ENCODE measurements at places on chromosomes 7 and 10.

DNA sequence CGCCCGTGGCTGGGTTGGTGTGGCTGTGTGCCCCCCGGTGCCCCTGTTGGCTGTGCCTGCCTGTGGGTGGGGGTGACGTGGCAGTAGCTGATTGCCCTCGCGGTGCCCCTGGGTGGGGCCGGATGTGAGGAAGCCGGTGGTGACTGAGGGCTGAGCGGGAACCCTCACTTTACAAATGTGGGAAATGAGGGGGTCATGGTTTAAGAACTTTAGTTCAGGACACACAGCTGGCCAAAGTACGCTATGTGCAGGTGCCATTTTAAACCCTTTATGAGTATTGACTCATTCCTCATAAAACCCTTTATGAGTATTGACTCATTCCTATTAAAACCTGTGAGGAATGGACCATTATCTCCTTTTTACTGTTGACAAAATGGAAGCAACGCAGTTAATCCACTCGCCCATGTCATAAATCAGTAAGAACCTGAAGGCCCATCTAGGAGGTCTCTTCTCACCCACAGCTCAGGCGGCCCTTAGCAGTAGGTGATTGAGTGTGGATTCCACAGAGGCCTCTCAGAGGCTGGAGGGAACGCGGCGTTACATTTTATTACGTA is 290.1 kb upstream of the COBL start:
- DNase-seq, result no peak

- DNase-seq, result no peak
Measured at GRCh38 chr7:39923091-39923490, 27.0 kb upstream of the CDK13 start.

- DNase-seq, result no peak
Measured at GRCh38 chr7:4878336-4879335, 4.9 kb downstream of the RADIL start.

GRCh38 chr7:137462847-137463246 is 119.3 kb upstream of the PTN start:
- DNase-seq, result no peak

- DNase-seq, result no peak
Measured at GRCh38 chr7:105452085-105452484, 63.4 kb upstream of the SRPK2 start.

DNA sequence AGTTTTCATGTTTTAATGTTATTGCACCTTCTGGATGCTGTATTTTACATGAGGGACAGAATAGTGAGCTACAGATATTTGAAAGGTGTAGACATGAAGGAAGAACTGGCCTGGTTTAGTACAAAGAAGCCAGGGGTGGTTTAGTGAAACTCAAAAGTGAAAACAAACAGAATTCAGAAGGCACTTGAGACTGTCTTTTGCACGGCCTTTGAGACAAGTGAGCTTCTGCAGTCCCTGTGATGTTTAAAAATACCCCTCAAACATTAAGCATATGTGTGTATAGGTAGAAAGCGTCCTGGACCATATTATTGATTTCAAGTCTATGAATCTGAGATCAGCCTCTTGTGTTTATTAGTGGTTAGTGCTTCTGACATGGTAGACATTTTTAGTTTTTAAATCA is 118.9 kb downstream of the CDK14 start:
- no peak for DNase-seq

DNA sequence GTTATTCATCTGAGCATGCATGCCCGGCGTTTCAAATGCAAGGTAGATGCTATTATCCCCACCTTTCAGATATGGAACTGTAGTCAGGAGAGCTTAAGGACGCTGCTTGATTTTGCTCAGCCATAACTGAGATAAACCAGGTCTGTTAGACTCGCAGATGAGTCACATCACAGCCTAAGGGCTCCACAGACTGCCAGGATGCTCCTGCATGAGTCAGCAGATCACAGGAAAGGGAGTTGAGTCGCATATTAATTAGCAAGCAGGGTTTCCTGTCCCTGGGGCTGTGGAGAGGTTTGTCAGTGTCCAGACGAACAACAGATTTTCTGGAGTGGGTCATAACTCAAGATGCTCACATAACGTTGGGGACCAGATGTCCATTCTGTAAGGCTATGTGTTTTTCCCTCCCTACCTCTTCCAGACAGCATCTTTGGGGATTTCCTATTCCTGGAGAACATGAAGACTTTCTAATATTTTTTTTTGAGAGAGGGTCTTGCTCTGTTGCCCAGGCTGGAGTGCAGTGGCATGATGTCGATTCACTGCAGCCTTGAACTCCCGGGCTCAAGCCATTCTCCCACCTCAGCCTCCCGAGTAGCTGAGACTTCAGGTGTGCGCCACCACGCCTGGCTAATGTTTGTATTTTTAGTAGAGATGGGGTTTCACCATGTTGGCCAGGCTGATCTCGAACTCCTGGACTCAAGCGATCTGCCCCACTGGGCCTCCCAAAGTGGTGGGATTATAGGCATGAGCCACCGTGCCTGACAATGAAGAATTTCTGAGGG is 36.7 kb downstream of the PFKFB3 start:
- no peak for DNase-seq

DNA sequence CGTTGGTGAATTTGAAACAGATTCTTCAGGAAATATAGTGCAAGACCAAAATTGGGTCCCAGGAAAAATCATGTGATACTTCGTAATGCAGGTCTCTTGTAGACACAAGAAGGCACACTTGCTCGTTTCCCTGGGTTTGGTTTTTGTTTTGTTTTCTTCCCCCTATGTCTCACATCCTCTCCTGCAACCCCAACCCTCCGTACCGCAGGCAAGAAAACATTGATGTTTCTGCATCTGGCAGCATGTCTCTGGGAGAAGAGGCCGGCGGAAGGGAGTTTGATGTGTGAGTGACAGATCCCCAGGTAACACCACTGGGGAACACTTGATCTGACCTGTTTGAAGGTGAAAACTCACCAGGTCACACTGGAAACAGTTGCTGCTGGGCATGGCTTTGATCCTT is 718.5 kb downstream of the AUTS2 start:
- no peak for DNase-seq

GRCh38 chr7:50196719-50197118 is 103.7 kb upstream of the ZPBP start:
- DNase-seq, result no peak

- no peak for DNase-seq
Measured at GRCh38 chr10:120606051-120606764, 149.2 kb downstream of the PLPP4 start.

GRCh38 chr7:111290419-111290818 is 199.5 kb downstream of the LRRN3 start:
- no peak for DNase-seq

DNA sequence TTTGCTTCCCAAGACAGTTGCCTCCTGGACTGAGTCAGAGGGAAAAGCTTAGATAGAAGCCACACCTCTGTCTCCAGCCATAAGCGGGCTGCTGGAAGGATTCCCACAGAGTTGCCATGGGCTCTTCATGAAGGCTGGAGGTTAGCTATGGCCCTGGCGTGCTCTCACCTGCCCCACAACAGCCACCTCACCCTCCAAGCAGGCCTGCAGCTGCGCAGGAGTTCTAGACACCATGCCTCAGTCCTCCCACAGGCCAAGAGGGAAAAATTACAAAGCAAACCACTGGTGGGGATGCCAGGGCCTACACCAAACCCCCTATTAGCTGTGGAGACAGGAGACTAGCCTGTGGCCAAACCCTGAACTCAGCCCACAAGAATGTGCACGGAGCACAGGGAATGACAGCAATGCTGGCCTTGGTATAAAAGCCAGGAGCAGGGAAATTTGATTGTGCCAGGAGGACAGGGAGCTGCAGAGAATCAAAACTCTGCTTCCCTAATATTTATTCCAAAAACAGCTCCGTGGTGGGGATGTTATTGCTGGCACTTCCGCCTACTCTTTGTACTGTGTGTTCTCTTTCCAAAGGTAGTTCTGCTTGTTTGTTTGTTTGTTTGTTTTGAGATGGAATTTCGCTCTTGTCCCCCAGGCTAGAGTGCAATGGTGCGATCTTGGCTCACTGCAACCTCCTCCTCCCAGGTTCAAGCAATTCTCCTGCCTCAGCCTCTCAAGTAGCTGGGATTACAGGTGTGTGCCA is 60.3 kb upstream of the STK17A start:
- DNase-seq, result no peak

- DNase-seq, result no peak
Measured at GRCh38 chr7:5838761-5839500, 41.7 kb upstream of the OCM start.

GRCh38 chr7:50588937-50589336 is 23.7 kb upstream of the DDC start:
- DNase-seq, result no peak

- no peak for DNase-seq
Measured at GRCh38 chr7:95509199-95509598, 23.5 kb downstream of the ASB4 start.

DNA sequence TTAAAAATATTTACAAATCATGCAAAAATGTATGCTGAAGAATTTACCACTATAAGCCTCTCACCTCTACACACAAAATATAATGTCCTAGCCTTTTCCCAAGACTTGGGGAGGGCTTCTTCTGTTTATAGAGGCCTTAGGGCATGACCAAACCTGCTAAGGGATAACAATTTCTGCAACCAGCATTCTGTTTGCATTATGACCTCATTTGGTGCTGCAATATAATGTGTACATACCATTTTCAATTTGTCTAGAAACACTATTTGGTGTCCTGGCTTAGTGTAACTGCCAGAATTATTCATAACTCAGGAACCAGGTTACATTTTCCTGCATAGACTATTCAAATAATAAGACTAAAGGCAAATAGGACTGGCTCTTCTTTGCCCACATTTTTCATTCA is 446.6 kb upstream of the SORCS1 start:
- DNase-seq, result no peak

- no peak for DNase-seq
Measured at GRCh38 chr7:51785876-51786275, 469.3 kb upstream of the COBL start.

DNA sequence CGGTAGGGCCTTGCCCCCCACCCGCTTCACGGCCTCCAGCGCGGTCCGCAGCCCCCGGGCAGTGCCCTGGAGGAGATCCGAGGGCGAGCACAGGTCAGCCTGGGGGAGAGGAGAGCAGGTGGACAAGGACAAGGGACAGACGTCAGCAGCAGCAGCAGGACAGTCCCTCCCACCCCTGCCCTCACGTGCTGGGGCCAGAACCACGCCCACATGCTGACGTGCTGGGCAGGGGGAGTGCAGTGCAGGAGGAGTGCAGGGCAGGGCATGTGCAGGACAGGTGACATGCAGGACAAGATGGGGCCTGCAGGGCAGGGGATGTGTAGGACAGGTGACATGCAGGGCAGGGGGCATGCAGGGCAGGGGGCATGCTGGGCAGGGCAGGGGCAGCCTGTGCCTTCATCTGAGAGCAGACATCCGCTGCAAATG is 1.5 kb upstream of the SAP25 start:
- DNase-seq, result no peak

- no peak for DNase-seq
Measured at GRCh38 chr10:3238115-3238871, 65.7 kb upstream of the PITRM1 start.

DNA sequence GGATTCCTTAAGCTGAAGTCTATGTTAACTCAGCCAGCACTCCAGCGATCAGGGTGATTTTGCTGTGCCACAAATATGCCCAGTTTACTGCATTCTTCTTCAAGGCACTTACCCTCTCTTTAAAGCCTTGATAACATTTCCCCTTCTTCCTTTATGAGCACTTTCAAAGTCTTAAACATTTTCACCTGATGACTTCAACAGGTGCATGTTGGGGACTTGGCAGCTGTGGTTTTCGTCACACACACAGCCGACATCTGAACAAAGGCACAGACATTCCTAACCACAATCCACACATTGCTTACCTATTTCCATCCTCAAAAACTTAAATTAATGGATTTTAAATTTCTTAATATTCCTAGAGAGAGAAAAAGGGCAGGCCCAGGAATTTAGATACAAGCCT is 331.5 kb downstream of the CRPPA start:
- DNase-seq, result no peak

- DNase-seq, result no peak
Measured at GRCh38 chr7:27312820-27313219, 70.2 kb downstream of the EVX1 start.

GRCh38 chr7:128066395-128066794 is 35.2 kb upstream of the LRRC4 start:
- DNase-seq, result no peak

DNA sequence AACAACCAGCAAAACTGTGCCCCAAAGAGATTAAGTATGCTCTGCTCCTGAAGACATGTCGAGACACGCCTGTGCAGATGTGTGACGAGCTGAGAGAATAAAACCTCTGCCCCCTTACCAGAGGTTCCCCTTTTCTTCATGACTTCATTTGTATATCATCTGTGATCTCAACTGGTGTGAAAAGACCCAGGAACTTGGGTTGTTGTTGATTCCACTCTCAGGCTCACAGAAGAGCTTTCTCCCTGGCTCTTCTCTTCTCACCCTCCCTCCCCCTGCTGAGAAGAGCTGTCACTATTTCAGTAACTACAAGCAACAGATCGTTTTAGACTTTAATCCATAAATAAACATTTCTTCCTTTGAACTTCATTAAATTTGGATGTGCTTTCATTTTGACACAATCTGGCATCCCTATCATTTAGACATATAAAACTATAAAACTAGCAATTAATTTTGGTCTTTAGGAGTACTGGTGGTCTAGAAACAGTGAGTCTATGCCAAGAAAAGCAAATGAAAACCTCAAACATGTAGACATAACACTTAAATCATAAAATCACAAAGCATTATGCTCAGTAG is 179.3 kb upstream of the FZD8 start:
- no peak for DNase-seq

GRCh38 chr10:71706216-71707121 is 13.1 kb downstream of the C10orf105 start:
- DNase-seq, result no peak

- DNase-seq, result no peak
Measured at GRCh38 chr7:45919231-45919784, 1.8 kb downstream of the IGFBP3 start.

GRCh38 chr7:48424731-48425130 is 253.5 kb downstream of the ABCA13 start:
- DNase-seq, result no peak

GRCh38 chr10:50740293-50740648 is 535 bp downstream of the ASAH2B start:
- no peak for DNase-seq

DNA sequence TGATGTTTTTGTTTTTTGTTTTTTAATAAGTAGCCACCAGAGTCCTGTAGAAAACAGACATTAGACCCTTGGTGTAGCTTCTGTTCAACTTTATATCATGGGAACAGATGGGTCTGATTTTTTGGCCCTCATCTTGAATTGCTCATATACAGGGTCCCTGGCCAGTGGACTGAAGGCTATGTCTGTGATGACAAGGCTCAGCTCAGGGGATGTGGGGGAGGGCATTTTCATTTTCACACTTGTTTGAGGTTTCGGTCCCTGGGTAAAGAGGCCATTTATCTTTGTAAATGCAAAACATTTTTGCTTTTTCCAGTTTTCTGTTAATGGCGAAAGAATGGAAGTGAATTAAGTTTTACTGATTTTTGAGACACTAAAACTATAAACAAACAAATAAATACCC is 257.6 kb upstream of the PHYHIPL start:
- no peak for DNase-seq

- no peak for DNase-seq
Measured at GRCh38 chr7:129295015-129295423, 70.2 kb downstream of the AHCYL2 start.

GRCh38 chr10:852386-852785 is 79.1 kb downstream of the LARP4B start:
- no peak for DNase-seq

- no peak for DNase-seq
Measured at GRCh38 chr10:113235508-113235907, 285.5 kb downstream of the TCF7L2 start.

Measured in GM12891 (cell line).